ENCODE measurements at places on chromosomes 5 and 9.
A peak's percentile ranks its signal among the peaks of the same experiment; 100 is the strongest.

GRCh38 chr9:69308206-69308931 lies 16.6 kb upstream of the ENTREP1 start:
- DNase-seq: no peak

GRCh38 chr9:106486685-106487084 lies 376.3 kb upstream of the ZNF462 start:
- no peak for DNase-seq

DNA sequence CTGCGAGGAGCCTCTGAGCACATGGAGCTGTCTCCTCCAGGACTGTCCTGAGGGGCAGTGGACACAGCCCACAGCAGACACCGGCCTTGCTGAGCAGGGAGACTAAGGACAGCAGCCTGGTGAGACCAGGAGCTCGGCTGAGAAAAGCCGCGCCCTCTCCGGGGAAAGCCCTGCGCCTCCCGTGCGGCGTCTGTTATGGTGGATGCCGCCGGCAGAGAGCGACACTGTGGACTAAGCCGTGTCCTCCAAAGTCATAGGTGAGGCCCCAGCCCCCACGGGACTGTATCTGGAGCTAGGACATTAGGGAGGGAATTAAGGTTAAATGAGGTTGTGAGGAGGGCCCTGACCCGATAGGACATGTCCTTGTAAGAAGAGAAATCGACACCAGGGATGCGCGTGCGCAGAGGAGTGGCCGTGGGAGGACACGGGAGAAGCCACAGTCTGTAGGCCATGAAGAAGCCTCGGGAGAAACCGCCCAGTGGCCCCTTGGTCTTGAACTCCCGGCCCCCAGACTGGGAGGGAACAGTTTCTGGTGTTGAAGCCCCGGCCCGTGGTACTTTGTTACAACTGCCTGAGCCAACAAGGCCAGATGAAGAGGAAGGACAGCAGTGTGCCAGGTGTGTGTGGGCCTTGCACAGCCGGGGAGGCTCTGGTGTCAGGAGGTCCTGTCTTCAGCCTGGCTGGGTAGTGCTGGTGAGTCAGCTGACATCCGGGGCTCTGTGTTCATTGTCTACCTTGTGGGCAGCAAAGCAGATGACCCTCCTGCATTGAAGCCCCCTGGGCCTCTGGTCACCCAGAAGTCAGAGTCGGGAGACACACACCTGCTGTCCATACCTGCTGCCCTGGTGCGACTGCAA lies 22.1 kb downstream of the MRPL36 start:
- DNase-seq: no peak

DNA sequence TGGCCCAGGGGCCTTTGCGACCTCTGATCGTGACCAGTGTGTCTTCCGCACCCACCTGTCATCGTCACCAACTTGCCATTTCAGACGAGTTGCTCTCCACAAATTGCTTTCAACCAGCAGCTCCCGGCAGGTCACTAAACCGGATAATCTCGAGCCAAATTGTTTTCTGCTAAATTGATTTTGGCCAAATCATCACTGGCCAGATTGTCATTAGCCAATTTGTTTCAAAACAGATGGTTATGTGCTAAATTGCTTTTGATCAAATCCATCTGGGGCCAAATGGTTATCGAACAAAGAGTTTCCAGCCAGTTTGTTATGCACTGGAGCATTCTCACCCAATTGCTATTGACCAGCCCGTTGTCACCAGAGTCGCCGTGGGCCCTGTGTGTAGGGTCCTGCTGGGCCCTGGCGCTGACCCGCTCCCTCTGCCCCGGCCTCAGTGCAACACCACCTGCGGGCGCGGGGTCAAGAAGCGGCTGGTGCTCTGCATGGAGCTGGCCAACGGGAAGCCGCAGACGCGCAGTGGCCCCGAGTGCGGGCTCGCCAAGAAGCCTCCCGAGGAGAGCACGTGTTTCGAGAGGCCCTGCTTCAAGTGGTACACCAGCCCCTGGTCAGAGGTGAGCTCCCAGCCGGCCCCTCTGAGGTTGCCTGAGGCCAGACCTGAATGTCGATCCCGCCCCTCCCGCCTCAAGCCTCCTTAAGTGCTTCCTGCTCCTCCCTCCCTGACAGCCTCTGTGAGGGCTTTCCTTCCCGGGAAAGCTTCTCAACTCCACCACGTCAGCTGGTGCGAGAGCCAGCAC lies 35.6 kb downstream of the ADAMTSL2 start:
- no peak for DNase-seq

DNA sequence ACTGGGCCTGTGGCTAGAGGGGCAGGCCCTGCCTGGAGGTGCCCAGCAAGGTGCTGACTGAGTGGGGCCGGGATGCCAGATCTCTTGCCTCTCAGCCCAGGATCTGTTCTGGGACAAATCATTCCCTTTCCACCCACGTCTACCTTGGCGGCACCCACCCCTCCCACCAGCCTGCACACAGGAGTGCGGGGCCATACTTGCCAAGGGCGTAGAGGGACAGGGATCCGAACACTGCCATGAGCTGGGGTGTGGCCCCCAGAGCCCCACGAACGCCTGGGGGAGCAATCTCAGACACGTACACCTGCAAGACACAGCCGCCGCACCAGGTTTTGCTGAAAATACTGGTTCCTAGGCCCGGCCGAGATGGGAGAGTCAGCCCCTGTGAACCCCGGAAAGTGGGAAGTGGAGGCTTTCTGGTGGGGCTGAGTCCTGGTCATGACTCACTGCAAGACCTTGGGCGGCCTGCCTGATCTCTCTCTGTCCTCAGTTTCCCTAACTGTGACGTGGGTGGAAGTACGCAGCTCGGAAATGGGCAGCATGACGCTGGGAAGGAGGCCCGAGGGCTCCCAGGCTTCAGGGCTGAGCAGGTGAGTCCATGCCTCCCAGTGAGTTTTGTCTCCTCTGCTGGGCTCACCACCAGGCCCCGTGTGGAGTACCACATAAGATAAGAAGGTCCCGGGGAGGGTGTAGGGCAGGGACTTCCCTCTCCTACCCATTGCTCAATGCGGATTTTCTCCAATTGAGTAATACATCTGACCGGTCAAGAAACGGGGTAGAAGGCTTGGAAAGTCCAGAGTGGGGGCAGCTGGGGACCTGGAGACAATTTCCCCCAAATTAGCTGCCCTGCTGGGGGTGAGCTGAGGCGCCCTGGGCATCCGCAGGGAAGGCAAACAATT lies 2.6 kb downstream of the SLC2A6 start:
- DNase-seq: peak; percentile 78

DNA sequence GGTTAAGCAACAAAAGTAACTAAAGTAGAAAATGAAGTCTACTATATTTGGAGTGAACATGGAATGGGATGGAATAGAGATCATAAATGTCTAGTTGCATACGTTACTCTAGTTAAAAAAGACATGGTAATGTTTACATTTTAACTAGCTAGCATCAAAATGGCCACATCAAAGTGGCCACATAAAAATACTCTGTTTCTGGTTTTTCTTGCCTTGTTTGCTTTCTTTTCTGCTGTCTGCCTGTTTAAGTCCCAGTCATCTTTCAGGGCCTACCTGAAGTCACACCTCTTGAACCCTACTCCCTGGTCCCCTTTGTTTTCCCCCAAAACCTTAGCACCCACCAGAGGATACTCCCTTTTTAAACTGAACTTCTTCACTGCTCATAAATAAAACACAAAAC lies 6.4 kb upstream of the KIF2A start:
- no peak for DNase-seq

GRCh38 chr5:144857454-144857853 lies 686.8 kb downstream of the KCTD16 start:
- no peak for DNase-seq

GRCh38 chr9:89657765-89658164 lies 53.0 kb downstream of the GADD45G start:
- DNase-seq: no peak

DNA sequence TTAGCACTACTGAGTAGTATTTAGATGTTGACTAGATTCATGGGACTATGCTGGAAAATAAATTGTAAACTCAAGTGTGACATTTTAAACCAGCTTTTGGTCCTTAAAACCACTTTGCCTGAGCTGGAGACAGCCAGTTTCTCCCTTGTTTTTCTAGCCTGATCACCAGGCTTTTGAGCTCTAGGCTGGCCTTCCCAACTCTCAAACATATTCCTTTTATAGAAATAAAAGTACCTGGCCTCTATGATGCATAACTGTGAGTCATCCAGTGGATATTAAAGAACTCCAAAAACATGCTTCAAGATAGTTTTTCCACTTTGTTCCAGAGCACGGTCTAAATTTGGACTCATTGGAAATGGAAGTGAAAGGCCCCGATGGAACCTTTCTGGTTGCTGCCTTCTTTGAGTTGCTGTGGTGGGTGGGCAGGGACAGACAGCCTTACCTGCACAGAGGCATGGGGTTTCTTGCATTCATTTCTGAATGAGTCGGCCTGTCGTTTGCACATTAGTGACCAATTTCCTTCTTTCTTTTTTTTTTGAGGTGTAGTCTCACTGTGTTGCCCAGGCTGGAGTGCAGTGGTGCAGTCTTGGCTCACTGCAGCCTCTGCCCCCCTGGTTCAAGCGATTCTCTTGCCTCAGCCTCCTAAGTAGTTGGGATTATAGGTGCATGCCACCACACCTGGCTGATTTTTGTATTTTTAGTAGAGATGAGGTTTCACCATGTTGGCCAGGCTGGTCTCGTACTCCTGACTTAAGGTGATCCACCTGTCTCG lies 43.1 kb downstream of the TRIO start:
- no peak for DNase-seq

DNA sequence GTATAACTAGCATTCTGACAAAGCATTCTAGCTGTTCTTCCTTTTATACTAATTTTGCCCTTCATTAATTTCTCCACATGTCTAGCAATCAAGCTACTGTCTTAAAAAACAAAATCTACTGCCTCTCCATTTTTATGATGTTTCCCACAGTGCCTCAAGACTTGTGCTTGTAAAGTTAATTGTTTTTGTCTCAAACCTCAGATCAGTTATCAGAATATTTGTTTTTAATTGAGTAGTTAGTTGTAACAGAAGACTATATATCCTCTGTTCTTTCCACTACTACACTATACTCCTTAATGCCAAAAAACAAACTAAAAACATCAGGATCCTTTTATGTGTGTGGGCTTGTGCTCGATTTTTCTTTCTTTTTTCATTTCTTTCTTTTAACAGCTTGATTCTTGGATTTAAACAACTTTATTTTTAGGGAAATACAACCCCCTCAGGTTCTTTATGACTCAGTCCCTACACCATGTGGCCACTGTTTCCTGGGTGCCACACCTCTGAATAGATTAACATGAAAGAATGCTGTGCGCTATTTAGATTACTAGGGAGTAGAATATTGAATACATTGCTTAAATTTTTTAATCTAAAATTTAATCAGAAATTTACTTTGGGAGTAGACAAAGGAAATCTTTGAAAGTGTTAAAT lies 1.2 kb downstream of the ASPN start:
- no peak for DNase-seq

DNA sequence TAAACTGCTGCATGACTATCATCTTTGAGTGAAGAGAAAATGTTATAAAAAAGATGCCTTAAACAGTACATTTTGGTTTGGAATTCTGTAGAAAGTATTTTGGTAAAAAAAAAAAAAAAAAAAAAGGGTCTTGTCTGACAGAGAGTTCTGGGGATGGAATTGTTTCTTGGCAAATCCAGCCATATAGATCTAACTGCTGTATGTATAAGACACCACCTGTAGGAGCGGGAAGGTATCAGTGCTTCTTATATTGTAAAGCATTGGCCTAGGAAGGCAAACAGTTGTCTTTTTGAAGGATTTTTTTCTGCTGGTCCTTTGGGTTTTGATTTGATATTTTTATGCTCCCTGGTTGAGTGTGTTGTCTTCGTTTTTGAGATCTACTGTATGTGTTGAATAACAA lies 2.8 kb downstream of the PURA start:
- DNase-seq: peak; percentile 21

- no peak for DNase-seq
Measured at GRCh38 chr5:65893749-65894430, 32.5 kb upstream of the ERBIN start.

DNA sequence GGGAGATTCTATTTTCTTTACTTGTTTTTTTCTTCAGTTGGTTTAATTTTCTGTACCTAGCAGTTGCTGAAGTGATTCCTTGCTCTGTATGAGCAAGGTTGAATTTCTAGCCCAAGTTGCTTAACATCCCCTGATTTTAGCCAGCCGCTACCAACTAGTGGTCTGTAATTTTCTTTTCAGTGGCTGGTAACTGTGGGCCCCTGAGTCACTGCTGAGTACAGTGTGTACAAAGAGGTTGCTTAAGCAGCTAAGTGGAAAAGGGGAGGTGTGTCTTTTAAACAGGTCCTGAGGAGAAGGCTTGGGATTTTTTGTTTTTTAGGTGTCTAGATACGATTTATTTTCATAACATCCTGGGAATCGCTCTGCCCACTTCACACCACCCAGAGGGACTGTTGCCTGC lies 254.7 kb downstream of the NR3C1 start:
- peak; percentile 41 for DNase-seq

- no peak for DNase-seq
Measured at GRCh38 chr9:14939378-14939777, 29.1 kb upstream of the FREM1 start.

- DNase-seq: no peak
Measured at GRCh38 chr5:171595801-171596231, 176.4 kb downstream of the FGF18 start.

- peak; percentile 19 for DNase-seq
Measured at GRCh38 chr9:79581794-79582193, 10.0 kb downstream of the TLE4 start.

DNA sequence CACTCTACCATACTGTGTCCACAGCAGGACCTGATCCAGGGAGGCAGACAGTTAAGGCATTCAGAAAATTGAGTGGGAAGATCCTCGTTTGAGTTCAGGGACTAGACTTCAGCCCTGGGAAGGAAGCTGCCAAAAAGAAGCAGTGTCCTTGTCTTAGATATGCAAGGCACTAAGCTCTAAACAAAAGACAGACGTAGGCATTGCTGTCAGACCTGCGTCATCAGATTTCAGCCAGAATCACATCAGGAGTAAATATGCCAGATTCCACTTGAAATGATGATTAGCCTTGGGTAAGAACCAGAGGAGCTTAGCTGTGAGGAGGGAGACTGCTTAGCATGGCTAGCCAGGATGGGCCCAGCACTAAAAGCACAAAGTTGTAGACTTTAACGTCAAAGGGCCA lies 56.7 kb downstream of the MAMDC2 start:
- DNase-seq: no peak

DNA sequence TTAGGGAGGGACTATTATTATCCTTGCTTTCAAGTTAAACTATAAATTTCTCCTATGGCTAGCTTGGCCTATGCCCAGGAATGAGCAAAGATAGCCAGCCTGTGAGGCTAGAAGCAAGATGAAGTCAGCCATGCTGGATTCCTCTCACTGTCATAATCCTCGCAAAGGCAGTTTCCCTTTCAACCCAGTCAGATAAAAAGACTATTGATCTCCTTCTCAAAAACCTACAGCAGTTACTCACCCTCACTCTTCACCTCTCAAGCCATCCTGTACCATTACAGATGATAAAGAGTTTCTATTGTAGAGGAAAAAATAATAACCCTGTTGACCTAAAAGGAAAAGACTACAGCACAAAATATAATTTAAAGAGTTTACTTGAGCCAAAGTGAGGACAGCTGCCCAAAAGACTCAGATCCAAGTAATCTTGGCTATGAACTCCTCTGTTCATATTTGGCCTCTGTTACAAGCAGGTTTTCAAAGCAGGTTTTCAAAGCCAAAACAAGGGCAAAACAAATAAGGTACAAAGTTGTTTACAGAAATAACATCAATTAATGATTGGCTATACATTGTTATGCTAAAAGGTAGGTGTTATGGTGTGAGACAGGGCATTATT lies 41.7 kb downstream of the KCNV2 start:
- no peak for DNase-seq

All from NB4 (cell line).